ENCODE measurements at places on chromosomes 11 and 22.

DNA sequence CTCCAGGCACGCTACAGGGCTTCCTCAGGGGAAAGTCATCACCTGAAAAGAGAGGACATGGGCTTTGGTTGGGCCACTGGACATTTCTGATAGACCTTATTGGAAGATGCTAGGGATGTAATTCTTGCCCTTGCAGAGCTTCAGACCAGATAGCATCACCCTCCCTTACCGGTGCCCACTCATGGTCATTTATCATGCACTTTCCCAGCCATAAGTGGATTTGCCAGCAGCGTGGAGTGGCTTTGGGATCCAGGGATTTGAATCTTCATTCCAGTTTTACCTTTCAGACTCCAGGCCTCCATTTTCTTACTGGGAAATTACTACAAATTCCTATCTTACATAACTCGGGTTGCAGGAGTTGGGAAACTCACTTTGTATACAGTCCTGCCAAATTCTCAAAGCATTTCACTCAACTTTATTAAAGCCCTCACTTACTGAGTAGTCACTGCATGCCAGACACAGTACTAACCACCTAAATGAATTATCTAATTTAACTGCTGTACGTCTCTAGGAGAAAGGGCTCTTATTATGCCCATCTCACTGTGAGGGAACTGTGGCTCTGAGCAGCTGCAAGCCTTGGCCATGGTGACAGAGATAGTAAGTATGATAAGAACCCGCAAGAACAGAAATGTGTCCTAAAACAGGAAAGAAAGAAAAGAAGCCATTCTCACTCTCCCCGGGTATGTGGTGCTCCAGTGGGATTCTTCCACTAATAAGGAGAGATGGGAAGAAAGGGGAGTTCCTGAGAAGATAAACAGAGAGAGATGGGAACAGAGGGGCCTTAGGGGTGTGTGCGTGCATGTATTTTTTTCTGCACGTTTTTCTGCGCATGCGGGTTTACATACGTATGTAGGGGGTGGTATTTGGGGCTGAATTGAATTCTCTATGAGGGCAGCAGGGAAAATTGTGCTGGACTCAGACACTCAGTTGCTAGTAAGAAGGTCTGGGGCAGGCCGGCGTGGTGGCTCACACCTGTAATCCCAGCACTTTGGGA is 9.7 kb downstream of the CHRM1 start:
- no peak for DNase-seq

DNA sequence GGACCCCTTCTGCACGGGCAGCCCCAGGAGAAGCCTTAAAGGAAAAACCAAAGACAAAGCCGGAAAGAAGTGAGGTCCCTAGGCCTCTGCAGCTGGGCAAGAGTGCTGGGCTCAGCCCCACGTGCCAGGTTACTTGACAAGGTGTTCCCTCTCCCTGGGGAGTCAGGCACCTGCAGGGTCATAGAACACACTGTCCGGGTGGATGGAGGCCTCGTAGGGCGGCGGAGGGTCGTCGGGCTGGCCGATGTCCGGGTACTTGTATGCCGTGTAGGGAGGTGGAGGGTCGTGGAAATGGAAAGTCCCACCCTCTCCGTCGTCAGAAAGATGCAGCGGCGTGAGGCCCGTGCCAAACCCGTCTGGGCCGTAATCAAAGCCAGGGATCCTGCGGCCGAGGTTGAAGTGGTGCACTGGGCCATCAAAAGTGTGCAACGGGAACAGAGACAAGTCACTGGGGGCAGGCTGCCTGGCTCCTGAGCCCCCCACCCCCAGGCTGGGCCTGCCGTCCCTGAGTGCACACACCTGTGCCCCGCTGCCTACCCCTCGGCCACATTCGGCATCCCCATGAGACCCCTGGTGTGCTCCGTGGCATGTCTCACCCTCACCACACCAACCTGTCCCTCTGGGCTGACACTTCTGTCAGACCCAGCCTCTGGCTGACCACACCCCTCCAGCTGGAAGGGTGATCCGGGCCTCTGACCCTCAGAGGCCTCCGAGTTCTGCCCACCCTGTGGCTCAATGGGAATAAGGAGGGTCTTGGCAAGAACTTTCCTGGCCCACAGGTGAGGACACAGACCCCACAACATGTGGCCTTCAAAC is 81.1 kb downstream of the DGCR2 start:
- DNase-seq: no peak

DNA sequence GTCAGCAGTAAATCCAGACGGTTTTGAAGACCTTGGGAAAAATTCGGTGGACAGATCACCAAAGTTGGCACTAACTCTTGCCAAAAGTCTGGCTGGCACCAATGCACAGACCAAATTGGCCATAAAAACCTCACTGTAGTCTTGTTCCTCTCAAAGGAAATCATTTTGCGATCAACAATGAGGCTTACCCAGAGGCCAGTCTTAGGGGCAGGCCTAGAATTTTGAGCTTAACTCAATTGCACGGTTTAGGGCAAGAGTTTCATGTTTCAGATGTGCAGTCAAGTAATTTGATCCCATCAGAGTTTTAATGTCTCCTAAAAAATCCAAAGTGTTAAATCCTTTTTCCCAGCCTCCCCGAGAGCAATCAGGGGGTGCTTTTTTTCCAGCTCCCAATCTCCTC is 19.0 kb downstream of the MPPED2 start:
- DNase-seq: no peak

DNA sequence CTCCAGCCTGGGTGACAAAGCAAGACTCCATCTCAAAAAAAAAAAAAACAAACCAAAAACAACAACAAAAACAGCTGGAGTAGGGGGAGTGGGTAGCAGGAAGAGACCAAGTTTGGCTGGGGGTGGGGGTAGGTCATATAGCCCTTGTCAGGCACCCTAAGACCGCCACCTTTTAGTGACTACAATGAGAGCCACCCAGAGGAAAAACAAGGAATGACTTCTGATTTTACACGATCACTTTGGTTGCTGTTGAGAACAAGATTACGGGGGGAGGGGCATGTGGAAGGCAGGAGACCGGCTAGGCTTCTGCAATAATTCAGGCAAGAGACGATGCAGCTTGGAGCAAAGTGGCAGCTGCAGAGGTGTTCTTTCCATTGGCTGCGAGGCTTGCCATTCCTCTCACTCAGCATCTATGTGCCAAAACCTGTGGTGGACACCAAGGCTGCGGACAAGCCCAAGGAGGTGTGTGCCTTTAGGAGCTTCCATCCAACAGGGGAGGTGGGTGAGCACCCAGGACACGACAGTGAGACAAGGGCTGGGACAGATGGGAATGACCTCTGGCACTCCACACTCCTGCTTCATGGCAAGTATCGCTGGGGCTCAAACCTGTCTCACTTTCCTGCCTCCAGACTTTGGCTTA is 1.7 kb downstream of the RPS19BP1 start:
- DNase-seq: no peak

DNA sequence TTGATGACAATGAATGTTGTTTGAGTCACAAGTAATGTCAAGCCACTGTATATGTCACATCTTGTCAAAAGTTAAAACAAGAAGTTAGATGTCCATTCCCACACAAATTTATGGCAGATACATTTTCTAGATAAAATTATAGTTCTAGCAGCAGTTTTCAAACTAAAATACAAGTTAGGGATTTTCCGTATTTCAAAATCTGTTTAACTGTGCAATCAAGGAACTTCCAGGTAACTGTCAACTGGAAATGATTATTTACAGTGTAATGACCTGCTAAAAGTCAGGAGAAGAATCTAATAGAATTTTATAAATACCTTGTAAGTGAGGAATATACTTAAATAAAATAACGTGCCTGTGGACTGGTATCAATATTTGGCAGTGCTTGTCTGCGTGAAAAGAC is 111.5 kb downstream of the PDE3B start:
- DNase-seq: no peak

- no peak for DNase-seq
These were observed 18.1 kb upstream of the MYH9 start for GRCh38 chr22:36405671-36406538.

- no peak for DNase-seq
These were observed 350.6 kb downstream of the OPCML start for GRCh38 chr11:133181667-133182066.

DNA sequence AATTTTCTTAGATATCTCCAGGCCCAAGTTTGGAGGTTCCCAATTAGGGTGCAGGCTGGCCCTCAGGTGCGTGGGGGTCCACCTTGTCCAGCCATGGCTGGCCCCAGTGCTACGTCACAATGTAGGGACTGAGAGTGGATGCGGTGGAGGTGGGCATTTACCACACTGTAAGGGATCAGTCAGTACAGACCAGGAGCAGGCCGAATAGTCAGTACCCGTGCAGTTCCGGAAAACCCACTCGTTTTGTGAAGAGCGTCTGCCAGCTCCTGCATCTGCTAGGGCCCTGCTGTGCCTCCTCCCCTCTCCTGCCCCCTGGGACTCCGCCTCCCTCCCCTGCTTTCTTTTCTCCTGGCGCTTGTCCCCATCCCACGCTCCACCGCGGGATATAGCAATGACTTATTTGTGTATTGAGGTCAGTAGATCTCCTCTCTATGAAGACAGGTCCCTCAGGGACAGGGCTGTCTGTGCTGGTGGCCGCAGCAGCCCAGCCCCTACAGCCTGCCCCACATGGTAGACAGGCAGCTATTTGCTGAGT is 50.4 kb upstream of the SEPTIN5 start:
- no peak for DNase-seq

DNA sequence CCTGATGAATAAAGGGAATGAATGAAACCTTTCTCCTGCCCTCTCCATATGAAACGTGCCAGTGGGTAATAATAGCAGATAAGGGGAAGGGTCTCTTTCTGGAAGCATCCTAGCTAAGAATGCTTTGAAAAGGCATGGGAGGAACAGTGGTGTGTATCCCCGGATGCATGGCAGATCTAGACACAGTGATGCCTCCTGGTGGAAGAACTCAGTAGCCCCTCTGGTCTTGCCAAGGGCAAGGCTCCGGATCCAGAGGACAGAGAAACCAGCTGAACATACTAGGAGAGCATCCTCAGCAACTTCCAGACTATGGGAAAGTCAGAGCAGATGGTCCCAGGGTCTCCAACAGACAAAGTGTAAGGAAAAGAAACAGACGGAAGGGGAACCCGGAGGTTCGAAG is 6.4 kb downstream of the BAIAP2L2 start:
- DNase-seq: no peak

- DNase-seq: no peak
These were observed 21.8 kb downstream of the FAM118B start for GRCh38 chr11:126233391-126233790.

DNA sequence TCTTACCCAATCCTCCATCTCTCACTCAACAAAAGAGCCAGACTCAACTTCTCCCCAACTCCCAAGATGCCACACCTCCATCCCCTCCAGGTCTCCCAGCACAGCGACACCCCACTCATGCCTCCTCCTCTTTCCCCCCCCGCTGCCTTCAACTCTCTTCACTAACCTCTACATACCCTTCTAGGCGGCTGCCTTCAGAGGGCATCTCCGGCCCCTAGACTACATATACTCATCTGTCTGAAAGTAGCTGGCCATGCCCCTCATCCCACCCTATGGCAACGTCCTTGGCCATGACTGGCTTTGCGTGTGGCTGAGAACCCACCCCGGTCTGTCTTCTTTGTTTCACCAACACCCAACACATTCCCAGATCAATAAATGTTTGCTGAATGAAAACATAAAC is 81.7 kb upstream of the TMEM45B start:
- DNase-seq: no peak

GRCh38 chr11:46978005-46978491 is 41.5 kb downstream of the CSTPP1 start:
- no peak for DNase-seq

DNA sequence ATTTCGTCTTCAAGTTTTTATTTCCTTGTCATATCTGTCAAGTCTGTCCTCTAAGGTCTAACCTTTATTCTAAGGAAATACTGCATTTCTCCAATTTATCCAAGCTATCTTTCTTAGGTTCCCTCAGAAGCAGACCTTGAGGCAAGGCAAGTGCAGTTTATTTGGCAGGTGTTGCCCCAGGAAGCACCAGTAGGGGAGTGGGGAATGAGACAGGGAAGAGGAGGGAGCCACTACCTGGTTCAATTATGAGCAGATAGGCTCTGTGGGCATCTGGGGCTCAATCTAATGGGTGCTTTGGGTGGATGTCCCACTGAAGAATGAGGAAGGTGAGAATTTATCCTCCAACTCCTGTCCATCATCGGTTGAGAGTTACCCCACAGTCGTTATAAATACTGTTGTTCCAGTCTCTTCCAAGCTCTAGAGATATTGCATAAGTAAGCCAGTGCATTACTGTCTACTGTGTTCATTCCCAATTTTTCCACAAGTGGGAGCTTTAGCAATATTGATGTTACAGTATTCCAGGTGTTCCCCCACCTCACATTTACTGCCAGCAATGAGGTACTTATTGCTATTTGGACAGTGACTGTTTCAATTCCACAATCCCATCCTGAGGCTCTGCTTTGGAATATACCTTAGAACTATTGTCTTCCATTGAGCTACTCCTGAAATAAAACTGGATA is 154.9 kb upstream of the CEP126 start:
- DNase-seq: no peak

GRCh38 chr11:74427384-74427886 is 29.2 kb upstream of the PGM2L1 start:
- no peak for DNase-seq

GRCh38 chr11:34575261-34575660 is 45.6 kb upstream of the EHF start:
- no peak for DNase-seq

- DNase-seq: no peak
These were observed 60.9 kb downstream of the PDHX start for GRCh38 chr11:34977089-34977912.

DNA sequence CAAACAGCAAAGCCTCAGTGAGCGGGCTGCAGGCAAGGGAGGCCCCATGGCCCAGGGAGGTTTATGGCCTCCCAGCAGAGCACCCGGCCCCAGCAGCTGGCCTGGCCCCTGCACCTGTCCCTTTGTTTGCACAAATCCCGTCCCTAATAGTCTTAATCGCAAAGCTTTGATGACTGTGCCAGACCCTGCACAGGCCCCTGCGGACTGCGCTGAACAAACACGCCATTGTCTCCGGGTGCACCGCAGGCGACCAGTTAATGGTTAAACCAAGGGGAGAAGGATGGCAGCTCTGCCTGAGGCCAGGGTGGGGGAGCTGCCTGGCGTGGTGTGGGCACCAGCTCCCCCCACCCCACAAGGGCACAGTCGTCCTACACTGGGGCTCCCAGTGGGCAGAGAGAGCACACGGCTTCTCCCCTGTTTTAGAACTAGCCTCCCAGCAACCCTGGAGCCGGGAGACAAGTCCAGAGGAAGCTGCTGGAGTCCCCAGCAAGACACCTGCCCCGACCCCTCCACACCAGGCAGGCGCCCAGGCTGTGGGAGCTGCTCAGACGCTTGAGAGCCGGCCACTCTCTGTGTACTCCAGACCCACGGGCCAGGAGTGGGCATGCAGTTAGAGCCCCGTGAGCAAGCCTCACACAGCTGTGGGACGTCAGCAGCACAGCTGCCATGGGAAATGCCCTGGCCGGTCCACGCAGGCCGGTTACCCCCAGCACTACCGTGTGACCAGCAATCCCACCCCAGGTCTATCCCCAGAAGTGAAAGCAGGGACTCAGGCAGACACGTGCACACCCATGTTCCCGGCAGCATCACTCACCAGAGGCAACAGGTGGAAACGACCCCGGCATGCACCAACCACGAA is 39.7 kb upstream of the TH start:
- DNase-seq: no peak

DNA sequence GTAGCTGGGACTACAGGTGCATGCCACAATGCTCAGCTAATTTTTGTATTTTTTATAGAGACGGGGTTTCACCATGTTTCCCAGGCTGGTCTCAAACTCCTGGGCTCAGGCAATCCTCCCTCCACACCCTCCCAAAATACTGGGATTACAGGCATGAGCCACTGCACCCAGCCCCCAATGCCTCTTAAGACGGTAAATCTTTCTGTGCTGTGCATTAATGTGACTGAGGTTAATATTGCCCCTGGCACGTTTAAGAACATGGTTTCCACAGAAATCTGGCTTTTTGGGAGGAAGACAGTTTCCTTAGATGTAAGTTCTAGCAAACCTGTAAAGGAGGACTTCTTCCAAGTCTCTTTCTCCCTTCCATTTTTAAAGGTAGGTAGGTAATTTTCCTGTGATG is 6.1 kb upstream of the HORMAD2 start:
- no peak for DNase-seq

Measured in stimulated activated CD4-positive, alpha-beta T cell treated with anti-CD3 and anti-CD28 coated beads, Interleukin-12 subunit alpha, Interleukin-12 subunit beta, amount 100 ng/mL, for 24 hours (primary cell).